Stimulated activated CD8-positive, alpha-beta memory T cell treated with anti-CD3 and anti-CD28 coated beads, Interleukin-7, amount 100 ng/mL, for 1 hour (primary cell): ENCODE measurements at places on chromosomes 2 and 18.

GRCh38 chr18:76874642-76875389, 52.5 kb downstream of the ZNF236 start:
- DNase-seq: no peak

GRCh38 chr2:10197697-10198076, 75.1 kb downstream of the RRM2 start:
- no peak for DNase-seq

DNA sequence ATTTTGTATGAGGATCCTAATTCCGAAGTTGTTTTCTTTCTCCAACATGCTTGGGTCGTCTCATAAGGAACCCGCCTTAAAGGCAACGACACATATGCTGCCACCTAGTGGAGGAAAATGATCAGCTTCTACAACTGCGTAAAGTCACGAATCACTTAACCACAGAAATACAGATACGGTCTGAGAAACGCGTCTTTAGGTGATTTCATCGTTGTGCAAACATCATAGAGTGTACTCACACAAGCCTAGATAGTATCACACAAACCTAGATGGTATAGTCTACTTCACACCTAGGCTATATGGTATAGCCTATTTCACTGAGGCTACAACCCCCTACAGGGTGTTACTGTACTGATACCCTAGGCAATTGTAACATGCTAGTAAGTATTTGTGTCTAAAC, 13.1 kb downstream of the GNLY start:
- peak; percentile 27 for DNase-seq

GRCh38 chr2:42969231-42970150, 177.1 kb upstream of the HAAO start:
- DNase-seq: no peak

DNA sequence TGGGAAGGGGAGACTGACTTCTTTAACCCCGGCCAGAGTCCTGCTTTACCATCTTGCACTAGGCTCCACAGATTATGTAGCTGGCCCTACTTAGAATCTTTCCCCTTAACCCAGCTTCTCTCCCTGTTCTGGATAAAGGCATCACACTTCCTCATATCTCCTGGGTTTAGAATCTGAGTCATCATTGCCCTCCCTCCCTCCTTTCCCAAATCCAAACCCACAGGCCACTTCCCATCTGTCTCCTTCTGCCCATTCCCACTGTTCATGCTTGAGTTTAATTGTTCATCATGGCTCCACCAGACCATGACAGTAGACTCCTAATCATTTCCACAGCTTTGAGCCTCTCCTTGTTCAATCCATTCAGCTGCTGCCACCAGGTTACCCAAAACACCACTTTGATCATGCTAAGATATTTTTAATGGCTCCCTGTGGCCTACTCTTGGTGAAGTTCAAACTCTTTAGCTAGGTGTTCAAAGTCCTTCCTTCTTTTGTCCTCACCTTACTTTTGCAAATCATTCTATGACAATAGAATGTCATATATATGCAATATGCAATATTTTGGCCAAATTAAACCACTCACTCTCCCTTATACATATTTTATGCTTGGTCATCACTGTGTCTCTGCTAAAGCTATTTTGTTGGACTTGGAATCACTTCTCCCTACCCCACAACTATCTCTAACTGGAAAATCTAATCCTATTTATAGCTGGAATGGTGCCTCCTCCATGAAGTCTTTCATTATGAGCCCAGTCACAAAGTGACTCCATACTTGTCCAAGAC, 5.5 kb downstream of the PDE11A start:
- DNase-seq: no peak

GRCh38 chr18:43046322-43046721, 69.2 kb downstream of the RIT2 start:
- DNase-seq: no peak
